Uterus (tissue), 4 donors: ENCODE measurements at places on chromosomes 7 and 10. TPM values are rescaled to one million over a fixed set of nuclear protein-coding genes. Genes with fewer than 3 reads are reported as not detected.

The ZNF511 gene
- total RNA-seq: 25.5 TPM

The NUTM2A gene
- not detected for total RNA-seq

The ABCF2 gene
- total RNA-seq: 37.6 TPM

- no peaks in the 10 kb centered on the region for H3K4me1 ChIP-seq
- no peaks in the 10 kb centered on the region for H3K27me3 ChIP-seq
- H3K36me3 ChIP-seq: no peaks in the 10 kb centered on the region
- no peak overlapping the region for H3K4me3 ChIP-seq
- no peak for DNase-seq
Measured at GRCh38 chr10:21464134-21464533, 61.3 kb downstream of the SKIDA1 start.

- no peaks in the 10 kb centered on the region for H3K4me1 ChIP-seq
- no peaks in the 10 kb centered on the region for H3K36me3 ChIP-seq
- no peaks in the 10 kb centered on the region for H3K27me3 ChIP-seq
- peak overlapping the region; percentile 55 for H3K4me3 ChIP-seq
- peak; percentile 24 for DNase-seq
- peak overlapping the region; percentile 37 for H3K27ac ChIP-seq
Measured at GRCh38 chr7:28957751-28958234, 337 bp downstream of the TRIL start.

- H3K27ac ChIP-seq: no peak overlapping the region
- no peak overlapping the region for H3K4me3 ChIP-seq
- no peaks in the 10 kb centered on the region for H3K27me3 ChIP-seq
- DNase-seq: no peak
Measured at GRCh38 chr7:70193514-70193913, 595.2 kb downstream of the AUTS2 start.

DNA sequence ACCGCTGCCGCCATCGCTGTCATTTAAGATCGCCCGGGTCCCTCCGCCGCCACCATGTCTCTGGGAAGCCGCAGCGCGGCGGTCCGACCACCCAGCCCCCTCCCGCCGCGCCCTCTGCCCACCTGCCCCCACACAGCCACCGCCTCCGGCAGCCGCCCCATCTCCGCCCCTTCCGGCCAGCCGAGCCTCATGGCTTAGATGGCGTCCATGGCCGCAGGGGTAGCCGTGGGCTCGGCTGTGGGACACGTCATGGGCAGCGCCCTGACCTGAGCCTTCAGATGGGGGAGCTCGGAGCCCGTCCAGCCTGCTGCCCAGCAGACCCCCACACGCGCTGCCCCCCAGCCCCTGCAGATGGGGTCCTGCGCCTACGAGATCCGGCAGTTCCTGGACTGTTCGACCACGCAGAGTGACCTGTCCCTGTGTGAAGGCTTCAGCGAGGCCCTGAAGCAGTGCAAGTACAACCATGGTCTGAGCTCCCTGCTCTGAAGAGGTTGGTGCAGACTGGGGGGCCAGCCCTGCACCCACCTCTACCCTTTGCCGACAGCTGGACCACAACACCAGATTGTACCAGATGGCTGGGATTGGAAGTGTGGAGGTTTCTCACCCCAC lies 38.0 kb upstream of the TARP start:
- no peaks in the 10 kb centered on the region for H3K4me1 ChIP-seq
- no peaks in the 10 kb centered on the region for H3K27me3 ChIP-seq
- DNase-seq: no peak
- H3K4me3 ChIP-seq: peak overlapping the region; percentile 31

DNA sequence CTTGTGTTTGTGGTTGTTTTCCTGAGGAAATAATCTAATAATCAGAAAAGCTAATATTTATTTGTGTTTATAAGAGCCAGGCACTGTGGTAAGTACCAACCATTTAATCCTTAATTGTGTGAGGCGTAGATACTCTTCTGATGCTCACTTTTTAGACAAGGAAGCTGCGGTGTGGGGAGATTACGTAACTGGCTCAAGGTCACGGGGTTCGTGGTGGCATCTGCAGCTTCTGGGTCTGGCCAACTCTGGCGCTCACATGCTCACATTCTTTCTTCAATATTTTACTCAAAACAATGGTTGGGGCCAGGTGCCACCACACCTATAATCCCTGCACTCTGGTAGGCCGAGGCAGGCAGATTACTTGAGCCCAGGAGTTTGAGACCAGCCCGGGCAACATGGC lies 77.6 kb downstream of the RALA start:
- DNase-seq: no peak
- no peaks in the 10 kb centered on the region for H3K27me3 ChIP-seq
- no peak overlapping the region for H3K27ac ChIP-seq
- no peaks in the 10 kb centered on the region for H3K36me3 ChIP-seq
- no peak overlapping the region for H3K4me3 ChIP-seq

- no peaks in the 10 kb centered on the region for H3K36me3 ChIP-seq
- DNase-seq: no peak
- peaks cover 9% of the 10 kb centered on the region for H3K4me1 ChIP-seq
- no peaks in the 10 kb centered on the region for H3K27me3 ChIP-seq
Measured at GRCh38 chr10:124670849-124671248, 73.3 kb downstream of the FAM53B start.

- H3K27ac ChIP-seq: no peak overlapping the region
- peaks cover 2% of the 10 kb centered on the region for H3K4me1 ChIP-seq
- H3K4me3 ChIP-seq: no peak overlapping the region
- H3K27me3 ChIP-seq: no peaks in the 10 kb centered on the region
- DNase-seq: no peak
Measured at GRCh38 chr7:149887311-149887710, 13.5 kb downstream of the ATP6V0E2 start.

DNA sequence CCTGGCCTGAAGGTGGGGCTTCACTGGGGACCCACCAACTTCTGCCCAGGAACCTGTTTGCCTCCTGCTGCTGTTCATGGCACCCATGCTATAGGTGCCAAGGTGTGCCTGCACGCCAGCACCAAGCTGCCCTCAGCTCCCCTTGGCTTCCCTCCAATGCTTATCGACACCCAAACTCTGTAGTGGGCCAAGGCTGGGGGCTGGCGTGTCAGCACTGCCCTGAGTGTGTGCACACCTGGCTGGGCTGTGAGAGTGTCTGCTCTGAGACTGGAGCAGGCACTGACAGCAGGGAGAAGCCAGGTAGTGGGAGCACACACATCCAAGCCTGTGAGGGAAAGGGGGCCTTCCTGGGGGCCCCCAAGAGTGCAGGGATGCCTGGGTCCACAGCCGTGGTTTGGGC lies 43.1 kb upstream of the TUBB8 start:
- H3K27ac ChIP-seq: no peak overlapping the region
- no peaks in the 10 kb centered on the region for H3K27me3 ChIP-seq
- H3K4me3 ChIP-seq: no peak overlapping the region

DNA sequence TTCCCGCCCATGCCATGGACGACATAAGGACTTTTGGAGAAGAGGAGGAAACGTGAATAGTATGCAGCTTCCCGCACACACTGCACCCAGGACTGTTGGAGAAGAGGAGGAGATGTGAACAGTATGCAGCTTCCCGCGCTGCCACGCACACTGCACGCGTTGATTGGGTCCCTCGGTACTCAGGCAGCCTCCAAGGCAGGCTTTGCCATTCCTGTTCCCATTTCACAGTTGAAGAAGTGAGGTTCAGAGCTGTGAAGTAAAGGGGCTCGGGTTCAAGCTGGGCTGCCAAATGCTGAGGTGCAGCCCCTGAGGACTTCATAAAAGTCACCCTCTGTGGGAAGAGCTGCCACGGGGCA lies 147.9 kb upstream of the FAM20C start:
- H3K27ac ChIP-seq: no peak overlapping the region
- no peak overlapping the region for H3K4me3 ChIP-seq
- H3K4me1 ChIP-seq: no peaks in the 10 kb centered on the region

- H3K4me3 ChIP-seq: no peak overlapping the region
- peak overlapping the region; percentile 81 for H3K27ac ChIP-seq
- no peaks in the 10 kb centered on the region for H3K27me3 ChIP-seq
- DNase-seq: no peak
Measured at GRCh38 chr10:78567680-78568455, 500.9 kb upstream of the ZMIZ1 start.

DNA sequence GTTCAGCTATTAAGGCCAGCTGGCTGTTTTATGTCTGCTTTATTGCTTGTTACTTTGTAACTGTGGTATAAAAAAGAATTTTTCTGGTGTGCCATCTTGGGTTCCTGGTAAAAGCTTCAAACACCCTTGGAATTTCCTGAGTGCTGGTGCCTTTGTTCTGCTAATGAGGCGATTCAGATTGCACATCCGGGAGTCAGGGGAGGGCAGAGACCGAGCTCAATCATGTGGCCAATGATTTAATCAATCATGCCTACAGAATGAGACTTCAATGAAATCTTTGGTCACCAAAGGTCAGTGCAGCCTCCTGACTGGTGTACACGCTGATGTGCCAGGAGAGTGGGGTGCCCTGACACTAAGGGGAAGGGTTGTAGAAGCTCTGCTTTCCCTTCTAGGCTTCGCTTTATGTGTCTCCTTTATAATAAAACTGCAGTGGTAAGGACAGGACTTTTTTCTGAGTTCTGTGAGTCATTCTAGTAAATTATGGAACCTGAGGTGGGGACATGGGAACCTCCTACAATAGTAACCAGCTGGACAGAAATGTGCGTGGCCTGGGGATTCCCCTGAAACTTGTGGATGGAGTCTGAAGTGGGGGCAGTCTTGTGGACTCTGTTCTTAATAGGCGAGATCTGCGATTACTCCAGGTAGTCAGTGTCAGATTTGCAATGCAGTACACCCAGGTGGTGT lies 69.4 kb upstream of the OGDHL start:
- DNase-seq: peak; percentile 27
- H3K4me3 ChIP-seq: no peak overlapping the region
- peaks cover 5% of the 10 kb centered on the region for H3K4me1 ChIP-seq

GRCh38 chr7:137990251-137990941 lies 11.5 kb downstream of the CREB3L2 start:
- H3K4me1 ChIP-seq: peaks cover 46% of the 10 kb centered on the region
- no peak for DNase-seq
- peak overlapping the region; percentile 95 for H3K27ac ChIP-seq
- H3K4me3 ChIP-seq: no peak overlapping the region
- H3K36me3 ChIP-seq: no peaks in the 10 kb centered on the region
- no peaks in the 10 kb centered on the region for H3K27me3 ChIP-seq

DNA sequence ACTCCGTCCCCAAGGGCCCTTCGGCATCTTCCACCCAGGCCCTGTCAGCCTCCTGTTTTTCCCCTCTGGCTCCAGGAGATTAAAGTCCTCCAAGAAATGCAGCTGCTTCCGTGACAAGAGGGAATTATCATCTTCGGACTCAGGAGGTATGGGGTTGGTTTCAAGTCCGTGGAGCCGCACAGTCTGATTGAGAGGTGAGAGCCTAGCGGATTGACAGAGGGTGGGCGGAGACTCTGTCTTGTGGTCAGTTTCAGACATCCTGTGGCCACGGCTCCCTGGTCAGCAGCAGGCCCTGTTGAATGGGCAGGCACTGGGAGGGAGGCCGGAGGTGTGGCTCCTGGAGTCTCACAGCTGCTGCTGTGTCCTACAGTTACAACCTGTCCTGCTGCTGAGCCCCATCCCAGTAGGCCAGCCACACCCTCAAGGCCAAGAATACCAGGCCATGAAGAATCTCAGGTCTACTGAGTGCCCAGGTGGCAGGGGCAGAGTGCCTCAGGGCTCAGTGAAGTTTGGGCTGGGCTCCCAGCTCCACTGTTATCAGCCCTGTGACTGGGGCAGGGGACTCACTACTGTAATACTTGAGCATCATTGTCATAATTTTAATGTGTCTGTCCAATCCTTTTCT lies 49.3 kb upstream of the ZNF716 start:
- no peak for DNase-seq
- H3K27me3 ChIP-seq: no peaks in the 10 kb centered on the region
- no peak overlapping the region for H3K27ac ChIP-seq
- H3K4me3 ChIP-seq: no peak overlapping the region
- H3K4me1 ChIP-seq: no peaks in the 10 kb centered on the region

DNA sequence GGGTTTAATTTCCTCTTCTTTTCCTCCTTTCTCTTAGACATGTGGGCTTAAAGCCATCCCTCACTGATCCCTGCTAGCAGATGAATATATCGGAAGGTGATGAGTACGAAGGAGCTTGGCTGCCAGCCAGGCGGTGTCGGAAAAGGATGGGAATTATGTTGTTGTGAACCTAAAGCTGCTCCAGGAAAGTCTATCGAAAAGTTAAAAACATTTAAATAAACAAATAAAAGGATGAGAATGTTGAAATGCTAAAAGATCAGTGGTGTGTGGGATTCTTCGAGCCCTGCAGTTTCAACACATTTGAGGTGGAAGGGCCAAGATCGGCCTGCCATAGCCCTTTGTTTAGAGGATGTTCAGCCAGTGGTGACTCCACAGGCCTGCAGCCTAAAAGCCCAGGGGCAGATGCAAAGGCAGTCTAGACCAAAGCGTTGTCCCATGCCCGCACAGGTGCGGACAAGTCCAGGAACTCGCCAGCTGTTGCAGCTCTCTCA lies 107.9 kb downstream of the JCAD start:
- H3K27ac ChIP-seq: no peak overlapping the region
- H3K4me3 ChIP-seq: no peak overlapping the region
- no peaks in the 10 kb centered on the region for H3K27me3 ChIP-seq
- peak; percentile 41 for DNase-seq
- H3K36me3 ChIP-seq: no peaks in the 10 kb centered on the region

GRCh38 chr7:12409097-12409711 lies 5.5 kb upstream of the VWDE start:
- H3K4me1 ChIP-seq: no peaks in the 10 kb centered on the region
- no peaks in the 10 kb centered on the region for H3K27me3 ChIP-seq
- no peak overlapping the region for H3K27ac ChIP-seq

- no peak overlapping the region for H3K27ac ChIP-seq
- DNase-seq: no peak
- no peak overlapping the region for H3K4me3 ChIP-seq
- H3K36me3 ChIP-seq: no peaks in the 10 kb centered on the region
Measured at GRCh38 chr7:117946151-117946633, 73.0 kb upstream of the CTTNBP2 start.

DNA sequence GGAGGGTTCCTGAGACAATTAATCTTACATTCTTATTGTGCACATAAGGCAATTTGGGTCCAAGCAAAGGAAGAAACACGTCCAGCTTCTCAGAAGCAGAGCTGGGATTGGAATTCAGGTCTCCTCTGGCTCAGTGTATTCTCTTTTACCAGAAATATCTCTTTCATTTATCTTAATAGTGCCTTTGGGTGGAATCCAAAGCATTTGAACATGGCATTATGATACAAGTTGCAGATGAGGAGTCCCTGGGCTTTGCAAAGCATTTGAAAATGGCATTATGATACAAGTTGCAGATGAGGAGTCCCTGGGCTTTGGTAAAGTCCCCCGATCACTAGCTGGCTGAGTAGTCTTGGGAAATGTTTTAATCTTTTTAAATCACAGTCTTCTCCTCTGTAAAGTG lies 30.0 kb upstream of the PTN start:
- no peaks in the 10 kb centered on the region for H3K4me1 ChIP-seq
- H3K27me3 ChIP-seq: no peaks in the 10 kb centered on the region
- H3K4me3 ChIP-seq: no peak overlapping the region
- no peak for DNase-seq
- no peak overlapping the region for H3K27ac ChIP-seq
